Stimulated activated CD8-positive, alpha-beta memory T cell treated with anti-CD3 and anti-CD28 coated beads, Interleukin-7, amount 100 ng/mL, for 4 hours (primary cell): ENCODE measurements at places on chromosomes 1 and 21.

DNA sequence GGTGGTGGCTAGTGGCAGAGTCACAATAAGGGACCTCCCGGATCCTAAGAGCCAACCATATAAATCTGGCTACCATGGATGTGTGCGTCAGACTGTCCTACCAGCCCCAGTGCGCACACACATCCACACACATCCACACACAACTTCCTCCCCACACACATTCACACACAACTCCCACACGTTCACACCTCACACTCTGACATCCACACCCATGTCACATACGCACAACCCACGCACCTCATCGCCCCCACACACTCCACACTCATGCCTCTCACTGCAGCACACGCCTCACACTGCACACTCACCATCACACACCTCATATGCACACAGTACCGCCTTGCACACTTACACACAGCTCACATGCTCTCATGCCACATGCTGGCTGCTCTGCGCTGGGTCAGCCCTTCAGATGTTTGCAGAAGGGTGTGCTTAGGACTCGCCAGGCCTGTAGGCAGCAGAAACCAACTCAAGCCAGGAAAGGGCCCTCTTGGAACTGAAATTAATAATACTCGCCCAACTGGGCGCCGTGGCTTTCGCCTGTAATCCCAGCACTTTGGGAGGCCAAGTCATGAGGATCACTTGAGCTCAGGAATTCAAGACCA lies 3.0 kb downstream of the LDLRAD2 start:
- DNase-seq, result no peak

DNA sequence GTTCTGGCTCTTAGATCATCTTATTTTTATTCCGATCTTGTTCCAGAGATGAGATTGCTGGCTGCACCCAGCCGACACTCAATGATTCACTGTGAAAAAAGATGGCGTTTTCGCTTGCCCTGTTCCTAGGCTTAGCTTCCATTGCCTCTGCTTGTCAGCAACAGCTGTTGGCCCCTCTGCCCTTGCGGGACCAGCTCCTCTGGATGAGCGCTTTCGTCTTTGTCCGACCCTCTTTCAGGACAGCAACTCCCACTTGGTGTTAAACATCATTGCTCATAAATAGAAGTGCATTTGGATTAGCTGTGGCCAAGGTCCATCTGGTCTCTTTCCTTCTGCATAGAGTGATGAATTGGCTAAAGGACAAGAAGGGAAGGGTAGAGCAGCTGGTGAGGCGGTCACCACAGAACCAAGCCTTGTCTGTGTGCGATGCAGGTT lies 43.5 kb upstream of the SCCPDH start:
- no peak for DNase-seq

- no peak for DNase-seq
Observed at GRCh38 chr1:1603671-1604373, 3.9 kb upstream of the FNDC10 start.

DNA sequence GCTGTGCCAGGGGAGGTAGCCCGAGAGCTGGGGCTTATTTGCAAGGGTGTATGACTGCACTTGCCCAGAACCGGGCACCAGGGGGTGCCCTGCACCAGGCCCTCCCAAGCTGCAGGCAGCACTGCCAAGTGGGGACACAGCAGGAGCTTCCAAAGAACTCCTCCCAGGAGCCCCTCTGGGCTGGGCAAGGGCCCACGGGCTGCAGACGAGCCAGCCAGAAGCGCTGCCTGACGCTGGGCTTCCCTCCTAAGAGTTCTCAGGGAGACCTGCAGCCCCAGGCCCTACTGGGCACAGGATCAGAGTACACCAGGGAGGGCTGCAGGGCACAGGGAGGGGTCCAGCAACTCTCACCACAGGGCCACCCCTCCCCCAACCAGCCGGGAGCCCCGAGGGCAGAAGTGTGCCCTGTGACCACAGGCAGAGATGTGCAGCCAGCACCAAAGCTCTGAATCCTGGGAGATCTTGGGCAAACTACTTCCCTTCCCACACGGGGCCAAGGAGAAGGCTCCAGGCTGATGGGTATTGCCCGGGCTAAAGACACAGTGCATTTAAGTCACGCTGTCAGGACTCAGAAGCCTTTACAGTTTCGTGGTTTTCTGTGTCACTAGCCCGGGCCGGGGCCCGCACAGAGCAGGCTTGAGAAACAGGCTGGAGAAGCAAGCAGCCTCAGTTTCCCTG lies 63.4 kb downstream of the KCNAB2 start:
- no peak for DNase-seq

DNA sequence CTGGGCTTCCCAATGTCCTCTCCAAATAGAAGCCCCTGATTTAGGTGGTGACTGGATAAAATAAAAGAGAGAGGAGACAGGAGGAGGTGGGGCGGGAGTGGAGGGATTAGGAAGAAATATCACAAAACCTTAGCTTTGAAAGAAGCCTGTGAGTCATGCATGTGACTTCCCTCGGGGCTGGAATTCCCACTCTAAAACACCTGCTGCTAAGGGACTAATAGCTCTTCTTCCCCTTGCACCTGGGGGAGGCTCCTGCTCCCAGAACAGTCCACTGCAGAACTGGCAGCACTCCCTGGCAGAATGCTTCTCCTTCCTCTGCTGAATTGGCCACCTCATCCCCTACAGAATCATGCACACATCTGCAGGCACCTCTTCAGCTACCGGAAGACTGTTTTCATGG lies 207.2 kb downstream of the ATG4C start:
- no peak for DNase-seq

GRCh38 chr1:109807402-109807801 lies 43.7 kb upstream of the EPS8L3 start:
- no peak for DNase-seq

- no peak for DNase-seq
Observed at GRCh38 chr1:159829822-159830465, 3.3 kb downstream of the SLAMF8 start.

DNA sequence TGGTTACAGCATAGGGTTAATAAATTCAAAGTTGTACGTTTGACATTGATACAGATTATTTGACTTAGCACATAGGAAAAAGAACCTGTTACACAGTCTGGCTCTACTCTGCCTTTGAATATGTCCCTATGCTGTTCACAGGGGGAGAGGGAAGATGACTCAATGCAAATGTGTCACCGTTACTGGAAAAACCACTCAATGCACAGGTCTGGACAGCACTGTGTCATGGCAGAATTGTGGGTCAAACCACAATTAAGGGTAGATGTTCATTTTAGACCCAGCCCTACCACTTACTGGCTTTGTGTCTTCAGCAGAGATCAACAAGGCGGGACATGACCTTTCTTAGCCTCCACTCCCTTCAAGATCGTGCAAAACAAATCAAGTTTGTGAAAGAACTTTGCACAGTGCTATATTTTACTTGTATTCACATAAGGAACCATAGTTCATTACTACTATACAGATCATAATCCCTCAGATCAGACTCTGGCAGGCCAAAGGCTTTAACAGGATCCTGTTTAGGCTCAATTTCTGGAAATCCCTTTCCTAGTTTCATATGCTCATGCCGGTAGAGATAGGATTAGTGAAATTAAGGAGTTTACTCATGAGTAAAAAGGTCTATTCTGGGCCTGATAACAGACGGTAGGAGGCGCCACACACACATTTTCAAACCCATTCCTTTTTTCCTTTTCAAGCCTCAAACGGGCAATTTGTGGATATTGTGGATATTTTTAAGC lies 22.1 kb downstream of the EIF2D start:
- peak; percentile 66 for DNase-seq

GRCh38 chr1:202029171-202029665 lies 18.8 kb downstream of the ELF3 start:
- DNase-seq, result no peak

DNA sequence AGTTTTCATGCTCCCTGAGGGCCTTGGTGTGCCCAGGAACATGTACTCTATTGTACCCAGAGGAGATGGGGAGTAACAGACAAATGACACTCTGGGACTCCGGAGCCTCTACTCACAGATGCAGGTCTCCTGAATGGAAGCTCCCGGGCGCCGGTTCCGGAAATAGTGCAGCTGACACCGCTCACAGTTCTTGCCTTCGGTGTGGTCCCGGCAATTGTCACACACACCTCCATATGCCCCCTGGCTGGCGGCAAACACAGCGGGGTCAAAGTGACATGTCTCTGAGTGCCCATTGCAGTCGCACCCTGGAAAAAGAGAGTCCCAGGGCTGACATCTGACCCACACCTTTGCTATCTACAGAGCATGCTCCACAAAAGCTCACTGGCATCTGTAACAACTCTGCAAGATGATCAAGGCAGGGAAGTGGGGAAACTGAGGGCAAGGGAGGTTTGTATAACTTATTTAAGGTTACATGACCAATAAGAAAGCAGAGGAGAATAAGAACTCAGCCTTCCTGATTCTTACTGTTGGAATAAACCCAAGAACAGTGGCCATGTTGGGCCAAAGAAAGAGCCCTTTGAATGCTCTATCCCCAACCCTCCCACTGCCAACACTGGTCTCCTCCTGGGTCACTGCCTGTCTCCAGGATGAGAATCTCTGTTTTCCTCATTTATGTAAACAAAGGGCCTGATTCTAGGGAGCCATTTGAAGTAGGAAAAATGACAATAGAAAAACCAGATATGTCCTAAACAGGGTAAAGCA lies 22.4 kb downstream of the LAMB3 start:
- no peak for DNase-seq

- no peak for DNase-seq
Observed at GRCh38 chr1:19644395-19644680, 227 bp downstream of the NBL1 start.

DNA sequence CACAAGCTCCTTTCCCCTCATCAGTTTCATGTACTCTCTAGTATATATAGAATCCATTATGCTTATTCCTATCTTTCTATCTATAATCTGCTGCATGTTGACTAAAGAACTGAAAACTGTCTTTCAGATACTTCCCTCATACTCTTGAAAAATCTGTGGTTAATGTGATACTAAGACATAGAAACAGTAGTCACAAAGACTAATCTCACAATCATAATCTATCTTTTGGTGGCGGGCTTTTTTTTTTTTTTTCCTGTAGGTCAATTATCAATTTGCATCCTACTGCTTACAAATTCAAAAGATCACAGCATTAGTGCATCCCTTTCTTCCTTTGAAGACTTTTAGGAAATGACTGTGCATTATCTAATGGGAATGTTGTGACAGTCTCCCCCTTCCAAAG lies 4.7 kb downstream of the UBR4 start:
- DNase-seq, result no peak

DNA sequence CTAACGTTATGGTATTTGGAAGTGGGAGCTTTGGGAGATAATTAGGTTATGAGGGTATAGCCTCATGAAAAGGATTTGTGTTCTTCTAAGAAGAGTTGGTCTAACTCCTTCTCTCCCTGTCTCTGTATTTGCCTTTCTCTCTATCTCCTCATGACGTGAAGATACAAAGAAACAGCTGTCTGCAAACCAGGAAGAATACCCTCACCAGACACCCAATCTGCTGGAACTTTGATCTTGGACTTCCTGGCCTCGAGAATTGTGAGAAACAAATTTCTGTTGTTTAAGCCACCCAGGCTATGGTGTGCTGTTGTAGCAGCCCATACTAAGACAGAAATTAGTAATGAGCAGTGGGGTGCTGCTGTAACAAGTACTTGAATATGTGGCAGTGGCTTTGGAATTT lies 16.1 kb downstream of the C1orf141 start:
- no peak for DNase-seq

- DNase-seq, result no peak
Observed at GRCh38 chr21:44431300-44431699, 24.0 kb upstream of the LRRC3 start.

- DNase-seq, result no peak
Observed at GRCh38 chr1:55735106-55735505, 519.9 kb upstream of the USP24 start.

DNA sequence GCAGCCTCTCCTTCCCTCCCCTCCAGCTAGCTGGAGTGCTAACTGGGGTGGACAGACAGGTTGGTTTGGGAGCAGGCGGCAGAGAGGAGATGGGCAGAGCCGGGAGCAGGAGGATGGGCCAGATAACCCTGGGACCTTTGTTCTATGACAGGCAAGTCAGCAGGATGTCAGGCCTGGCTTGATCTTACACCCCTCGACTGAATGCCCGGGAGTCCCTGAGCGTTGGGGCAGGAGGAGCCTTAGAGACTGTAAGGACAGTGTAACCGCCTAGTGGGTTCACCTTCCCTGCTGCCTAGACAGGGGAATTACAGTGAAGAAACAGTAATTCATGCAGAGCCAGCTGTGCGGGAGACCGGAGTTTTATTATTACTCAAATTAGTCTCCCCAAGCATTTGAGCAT lies 60.2 kb downstream of the MDM4 start:
- DNase-seq, result no peak

GRCh38 chr1:71881611-71882010 lies 400.7 kb downstream of the NEGR1 start:
- no peak for DNase-seq
